ENCODE measurements at places on chromosomes 13 and 19. TPM values are rescaled to one million over a fixed set of nuclear protein-coding genes. Genes with fewer than 3 reads are reported as not detected.

DNA sequence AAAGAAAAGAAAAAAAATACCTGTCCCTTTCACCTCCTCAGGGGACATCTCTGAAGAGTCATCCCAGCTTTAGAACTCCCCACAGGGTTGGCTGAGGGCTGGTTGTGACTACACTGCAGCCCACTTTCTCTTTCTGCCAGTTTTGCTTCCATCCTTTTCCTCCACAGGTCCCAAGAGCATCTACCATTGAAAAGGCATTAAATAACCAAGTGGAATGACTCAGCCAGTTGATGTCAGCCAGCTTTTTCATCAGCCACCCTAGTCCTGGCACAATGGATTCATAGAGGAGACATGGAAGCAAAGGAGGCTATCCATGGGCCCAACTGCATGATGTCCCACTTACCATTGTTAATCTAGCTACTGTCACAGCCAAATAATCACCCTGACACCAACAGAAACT, 9.2 kb upstream of the RCBTB1 start:
- no peak for DNase-seq
- H3K36me3 ChIP-seq = no peaks in the 10 kb centered on the region
- H3K4me1 ChIP-seq = no peaks in the 10 kb centered on the region
- H3K4me3 ChIP-seq = no peak overlapping the region
- no peak overlapping the region for H3K27ac ChIP-seq
- no peaks in the 10 kb centered on the region for H3K27me3 ChIP-seq

AZU1 gene
- 5.8 TPM for total RNA-seq

- no peaks in the 10 kb centered on the region for H3K27me3 ChIP-seq
- no peak overlapping the region for H3K27ac ChIP-seq
- no peaks in the 10 kb centered on the region for H3K36me3 ChIP-seq
- no peak overlapping the region for H3K4me3 ChIP-seq
- peaks cover 4% of the 10 kb centered on the region for H3K4me1 ChIP-seq
These were observed 10.9 kb upstream of the ADGRE5 start for GRCh38 chr19:14370169-14370939.

AMH gene
- 21.9 TPM for total RNA-seq

- no peak overlapping the region for H3K27ac ChIP-seq
- no peak overlapping the region for H3K4me3 ChIP-seq
- H3K27me3 ChIP-seq = no peaks in the 10 kb centered on the region
- H3K36me3 ChIP-seq = no peaks in the 10 kb centered on the region
- DNase-seq = no peak
- no peaks in the 10 kb centered on the region for H3K4me1 ChIP-seq
These were observed 20.1 kb downstream of the FPR3 start for GRCh38 chr19:51815043-51815442.

DNA sequence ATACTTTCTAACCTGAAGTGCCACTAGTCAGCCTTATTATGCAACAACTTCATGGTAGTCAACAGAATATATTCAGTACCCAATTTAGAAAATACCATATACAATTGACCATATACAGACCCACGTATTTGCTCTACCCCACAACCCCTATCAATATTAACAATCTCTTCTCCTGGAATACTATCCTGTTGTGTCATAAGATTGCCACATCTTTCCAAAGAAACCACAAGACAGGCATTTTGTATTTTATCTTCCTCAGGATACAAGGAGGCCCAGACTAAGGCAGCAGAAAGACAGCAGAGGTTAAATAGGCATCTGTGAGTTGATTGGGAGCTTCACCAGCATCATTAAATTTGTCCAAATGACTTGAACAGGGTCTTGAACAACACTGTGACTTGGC, 4.5 kb downstream of the SPART start:
- no peaks in the 10 kb centered on the region for H3K27me3 ChIP-seq
- H3K36me3 ChIP-seq = no peaks in the 10 kb centered on the region
- H3K4me1 ChIP-seq = peaks cover 4% of the 10 kb centered on the region

DNA sequence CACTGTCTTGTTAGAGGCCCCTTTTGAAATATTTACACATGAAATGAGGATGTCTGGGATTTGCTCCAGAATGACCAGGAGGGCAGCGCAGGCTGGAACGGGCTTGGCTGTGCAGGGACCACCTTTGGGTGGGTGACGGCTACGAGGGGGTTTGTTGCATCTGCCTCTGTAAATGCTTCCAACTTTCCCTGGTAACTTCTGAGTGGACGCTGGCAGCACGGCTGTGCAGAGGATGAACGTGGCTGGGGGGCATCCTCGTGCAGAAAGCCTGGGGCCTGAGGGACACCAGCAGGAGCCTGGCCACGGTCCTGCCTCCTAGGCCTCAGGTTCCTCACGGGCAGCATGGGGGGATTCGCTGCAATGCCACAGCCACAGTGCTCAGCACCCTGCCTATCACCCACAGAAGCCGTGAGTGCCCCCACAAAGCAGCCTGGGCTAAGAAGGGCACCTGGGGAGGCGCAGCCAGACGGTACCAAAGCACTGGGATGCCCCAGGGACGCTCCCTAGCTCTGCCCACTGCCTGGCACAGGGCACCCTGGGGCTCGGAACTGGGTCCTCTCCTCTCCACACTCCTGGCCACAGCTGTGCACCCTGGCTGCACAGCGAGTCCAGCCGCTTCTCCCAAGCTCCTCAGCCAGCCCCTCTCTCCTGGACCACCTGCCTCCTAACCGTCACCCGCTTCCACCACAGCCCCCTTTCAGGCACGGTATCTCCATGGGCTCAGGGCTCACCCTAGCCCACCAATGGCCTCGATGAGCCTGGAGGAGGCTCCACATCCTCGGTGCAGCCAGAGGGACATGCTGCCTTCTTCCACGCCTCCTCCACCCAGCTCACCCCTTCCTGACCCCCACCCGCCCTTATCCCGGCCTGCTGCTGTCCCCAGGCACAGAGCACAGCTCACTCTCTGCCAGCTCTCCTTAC, 44.5 kb downstream of the MLLT1 start:
- no peak overlapping the region for H3K27ac ChIP-seq
- no peak overlapping the region for H3K4me3 ChIP-seq
- no peaks in the 10 kb centered on the region for H3K36me3 ChIP-seq
- DNase-seq = no peak

DNA sequence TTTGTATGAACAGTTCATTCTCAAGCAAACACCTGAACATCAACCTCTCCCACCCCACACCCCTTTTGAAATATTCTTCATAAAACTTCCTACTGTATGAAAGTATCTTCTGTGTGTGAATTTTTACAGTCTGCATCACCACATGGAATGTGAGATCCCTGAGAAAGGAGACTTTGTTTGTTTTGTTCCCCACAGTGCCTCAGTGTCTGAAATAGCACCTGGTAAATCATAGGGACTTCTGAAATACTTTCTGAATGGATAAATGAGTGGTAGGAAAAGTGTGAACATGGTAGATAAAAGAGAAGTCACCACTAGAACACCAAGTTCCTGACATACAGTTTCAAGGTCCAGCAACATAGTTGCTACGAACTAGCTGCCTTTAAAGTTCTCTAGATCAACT, 1071.2 kb downstream of the EFNB2 start:
- DNase-seq = no peak
- no peaks in the 10 kb centered on the region for H3K36me3 ChIP-seq
- no peaks in the 10 kb centered on the region for H3K4me1 ChIP-seq
- no peak overlapping the region for H3K4me3 ChIP-seq
- H3K27me3 ChIP-seq = no peaks in the 10 kb centered on the region

ZNF90 gene
- total RNA-seq = 7.5 TPM

DNA sequence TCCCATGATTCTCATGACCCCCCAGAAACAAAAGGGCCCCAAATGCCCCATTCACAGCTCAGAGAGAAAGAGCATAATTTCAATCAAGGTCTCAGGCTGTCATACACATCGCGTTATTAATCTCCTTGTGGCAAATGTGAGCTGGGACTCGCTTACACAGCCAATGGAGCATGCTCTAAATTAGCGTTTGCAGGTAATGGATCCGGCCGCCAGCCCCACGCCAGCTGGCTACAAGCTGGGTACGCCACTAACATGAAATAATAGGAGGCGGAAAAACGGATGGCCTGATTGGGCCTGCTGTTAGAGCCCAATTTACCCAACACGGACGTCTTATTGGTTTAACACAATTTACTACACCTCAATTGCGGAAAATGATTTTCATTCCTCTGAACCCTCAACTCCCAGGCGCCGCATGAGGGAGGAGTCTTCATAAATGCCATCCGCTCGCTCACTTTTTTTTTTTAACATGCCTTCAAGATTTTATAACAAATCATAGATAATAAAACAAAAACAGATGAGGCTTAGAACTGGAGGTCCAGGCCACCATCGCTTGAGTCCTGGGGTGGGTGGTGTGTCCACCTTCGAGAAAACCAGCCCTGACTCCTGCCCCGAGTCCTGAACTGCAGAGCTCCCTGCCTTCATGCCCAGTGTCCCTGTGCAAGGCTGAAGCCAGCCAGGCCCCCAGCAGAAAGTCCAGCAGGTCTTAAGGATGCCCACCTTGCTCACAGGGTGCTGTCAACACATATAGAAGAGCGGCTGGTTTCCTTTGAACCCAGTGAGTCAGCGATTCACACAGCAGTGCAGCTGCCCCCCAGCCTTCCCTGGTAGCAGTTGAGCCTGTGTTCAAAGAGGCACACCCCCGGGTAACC, 62.1 kb downstream of the PEPD start:
- H3K27ac ChIP-seq = no peak overlapping the region
- no peaks in the 10 kb centered on the region for H3K4me1 ChIP-seq
- no peaks in the 10 kb centered on the region for H3K36me3 ChIP-seq
- no peak for DNase-seq

GRCh38 chr19:48090281-48090802, 20.3 kb downstream of the PLA2G4C start:
- no peak for DNase-seq
- no peaks in the 10 kb centered on the region for H3K4me1 ChIP-seq
- H3K27ac ChIP-seq = no peak overlapping the region

SERP2 gene
- 0.18 TPM for total RNA-seq

DNA sequence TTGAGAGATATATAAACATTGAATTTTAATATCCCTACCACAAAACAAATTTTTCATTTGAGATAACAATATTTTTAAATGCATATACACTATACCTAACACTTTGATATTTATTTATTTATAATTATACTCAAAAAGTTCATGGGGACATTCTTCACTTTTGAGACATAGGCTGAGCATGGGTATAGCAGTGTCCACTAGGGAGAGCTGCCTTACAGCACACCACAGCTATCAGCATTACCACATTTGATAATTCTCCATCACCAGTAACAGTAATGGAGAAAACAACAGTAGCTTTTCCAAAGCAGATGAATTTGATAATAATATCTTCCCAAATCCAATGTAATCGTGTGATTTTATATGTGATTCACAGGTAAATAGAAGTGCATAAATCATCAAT, 626.1 kb downstream of the DACH1 start:
- DNase-seq = no peak
- no peaks in the 10 kb centered on the region for H3K27me3 ChIP-seq
- H3K4me3 ChIP-seq = no peak overlapping the region
- no peaks in the 10 kb centered on the region for H3K36me3 ChIP-seq
- H3K4me1 ChIP-seq = no peaks in the 10 kb centered on the region

LIG4 gene
- total RNA-seq = 8.2 TPM

DNA sequence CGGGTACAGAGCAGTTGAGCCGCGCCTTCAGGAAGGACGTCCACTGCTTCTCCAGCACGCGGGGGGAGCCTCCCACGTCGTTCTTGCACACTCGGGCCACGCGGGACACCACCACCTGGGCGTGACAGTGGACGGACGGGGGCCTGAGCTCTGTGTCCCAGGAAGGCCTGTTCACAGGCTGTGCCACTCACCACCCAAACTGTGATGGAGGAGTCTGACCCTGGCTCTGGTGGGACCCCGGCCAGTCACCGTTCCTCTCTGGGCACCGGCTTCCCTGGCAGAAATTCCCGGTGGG, 7.0 kb downstream of the SEMA6B start:
- no peaks in the 10 kb centered on the region for H3K36me3 ChIP-seq
- no peaks in the 10 kb centered on the region for H3K27me3 ChIP-seq
- H3K4me3 ChIP-seq = no peak overlapping the region
- H3K27ac ChIP-seq = no peak overlapping the region
- H3K4me1 ChIP-seq = no peaks in the 10 kb centered on the region
- DNase-seq = no peak

- H3K4me1 ChIP-seq = no peaks in the 10 kb centered on the region
- H3K36me3 ChIP-seq = no peaks in the 10 kb centered on the region
- no peak for DNase-seq
- H3K27me3 ChIP-seq = no peaks in the 10 kb centered on the region
- no peak overlapping the region for H3K27ac ChIP-seq
- no peak overlapping the region for H3K4me3 ChIP-seq
These were observed 1782.4 kb upstream of the PCDH20 start for GRCh38 chr13:63198071-63198470.

GRCh38 chr13:113033054-113033850, 64.2 kb downstream of the MCF2L start:
- no peak overlapping the region for H3K4me3 ChIP-seq
- no peak overlapping the region for H3K27ac ChIP-seq
- no peaks in the 10 kb centered on the region for H3K36me3 ChIP-seq

ERCC5 gene
- 19.6 TPM for total RNA-seq

DNA sequence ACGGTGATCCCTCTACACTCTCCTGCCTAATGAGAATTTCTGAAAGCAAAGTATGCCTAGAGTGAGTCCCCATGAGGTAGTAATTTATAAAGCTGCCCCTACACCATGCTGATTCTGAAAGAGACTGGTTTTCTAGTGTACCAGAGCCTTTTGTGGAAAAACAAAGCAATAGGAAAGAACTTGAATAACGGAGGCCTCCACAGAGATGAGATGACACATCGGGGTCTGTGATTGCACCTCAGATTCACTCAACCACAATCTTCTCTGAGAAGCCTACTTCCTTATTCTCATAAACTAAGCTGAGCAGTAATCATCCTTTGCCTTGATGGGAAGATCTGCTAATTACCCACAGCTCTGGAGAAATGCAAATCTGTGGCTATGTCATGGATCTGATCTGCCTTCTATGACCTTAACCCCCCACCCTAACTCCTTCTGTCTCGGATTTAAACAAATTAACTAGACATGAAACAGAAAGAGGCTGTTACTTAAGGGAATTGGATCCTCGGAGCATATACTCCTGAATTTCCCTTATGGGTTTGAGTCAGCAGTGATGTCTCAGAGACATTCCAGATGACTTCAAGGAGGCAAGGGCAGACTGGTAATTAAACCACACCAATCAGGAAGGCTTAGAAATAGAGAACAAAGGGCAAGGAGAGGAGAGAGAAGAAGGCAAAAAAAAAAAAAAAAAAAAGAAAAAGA, 128.0 kb downstream of the DCT start:
- no peaks in the 10 kb centered on the region for H3K4me1 ChIP-seq
- DNase-seq = no peak
- no peak overlapping the region for H3K4me3 ChIP-seq
- H3K36me3 ChIP-seq = no peaks in the 10 kb centered on the region
- no peaks in the 10 kb centered on the region for H3K27me3 ChIP-seq

CLDN10 gene
- 10.5 TPM for total RNA-seq

GRCh38 chr13:111967572-111968201, 99.3 kb upstream of the SOX1 start:
- no peaks in the 10 kb centered on the region for H3K4me1 ChIP-seq
- DNase-seq = no peak
- no peaks in the 10 kb centered on the region for H3K36me3 ChIP-seq
- no peak overlapping the region for H3K4me3 ChIP-seq

NLRP7 gene
- not detected for total RNA-seq

Measured in Panc1 (cell line).